ENCODE measurements at places on chromosomes 5 and 9.

GRCh38 chr9:1332156-1332555 lies 282.0 kb downstream of the DMRT2 start:
- DNase-seq: no peak

GRCh38 chr5:168347368-168348083 lies 56.1 kb downstream of the WWC1 start:
- DNase-seq: no peak

DNA sequence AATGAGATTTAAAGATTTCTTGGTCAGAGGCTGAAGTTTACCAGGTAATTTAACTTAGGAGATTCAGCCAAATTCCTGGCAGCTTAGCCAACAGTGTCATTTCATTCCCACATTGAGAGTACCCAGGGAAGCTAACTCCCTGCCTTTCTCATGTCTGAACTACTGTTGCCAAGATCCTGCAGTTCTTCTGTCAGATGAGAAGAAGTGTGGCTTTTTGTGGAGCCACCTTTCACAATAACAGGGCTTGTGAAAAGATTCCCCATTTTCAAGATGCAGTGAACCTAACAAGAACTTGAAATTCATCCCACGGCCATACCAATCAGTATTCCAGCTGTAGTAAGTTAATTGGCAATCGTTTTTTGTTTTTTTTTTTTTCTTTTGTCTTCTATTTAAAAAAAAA lies 176.4 kb downstream of the XRCC4 start:
- DNase-seq: no peak

GRCh38 chr9:133449760-133450159 lies 10.0 kb upstream of the CACFD1 start:
- no peak for DNase-seq
